ENCODE measurements at places on chromosomes 2 and 18.

DNA sequence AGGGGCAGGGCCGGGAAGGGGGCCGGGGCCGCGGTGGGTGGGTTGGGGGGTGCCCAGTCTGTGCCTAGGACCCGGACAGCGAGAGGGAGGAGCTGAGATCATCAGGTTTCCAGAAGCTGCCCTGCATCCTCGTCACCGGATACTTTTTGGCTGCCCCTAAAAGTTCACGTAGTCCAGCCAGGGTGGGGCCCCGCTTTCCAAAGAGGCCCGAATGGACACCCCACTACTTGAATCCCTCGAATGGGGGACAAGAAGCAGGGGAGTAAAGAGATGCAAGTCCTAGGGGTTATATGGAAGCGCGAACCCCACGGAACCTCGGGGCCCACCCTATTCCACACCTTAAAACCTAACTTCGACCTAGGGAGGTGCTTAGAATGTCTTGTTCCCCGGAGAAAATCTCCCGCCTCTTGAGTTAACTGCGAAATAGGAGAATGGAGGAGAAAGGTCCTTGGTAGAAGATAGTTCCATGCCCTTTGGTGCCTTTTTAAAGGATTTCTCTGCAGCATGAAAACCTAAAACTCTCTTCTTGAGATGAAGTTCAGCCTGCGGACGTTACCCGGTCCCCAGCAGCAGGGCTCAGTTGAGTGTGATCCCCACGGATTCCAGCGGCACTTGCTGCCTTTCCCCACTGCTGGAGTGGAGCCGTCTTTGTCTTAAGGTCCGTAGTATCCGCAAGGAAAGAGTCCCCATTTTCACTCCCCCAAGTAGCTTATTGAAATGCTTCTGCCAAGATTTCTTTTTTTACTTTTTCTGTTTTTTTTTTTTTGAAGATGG, 2.1 kb upstream of the RNF152 start:
- no peak for DNase-seq

DNA sequence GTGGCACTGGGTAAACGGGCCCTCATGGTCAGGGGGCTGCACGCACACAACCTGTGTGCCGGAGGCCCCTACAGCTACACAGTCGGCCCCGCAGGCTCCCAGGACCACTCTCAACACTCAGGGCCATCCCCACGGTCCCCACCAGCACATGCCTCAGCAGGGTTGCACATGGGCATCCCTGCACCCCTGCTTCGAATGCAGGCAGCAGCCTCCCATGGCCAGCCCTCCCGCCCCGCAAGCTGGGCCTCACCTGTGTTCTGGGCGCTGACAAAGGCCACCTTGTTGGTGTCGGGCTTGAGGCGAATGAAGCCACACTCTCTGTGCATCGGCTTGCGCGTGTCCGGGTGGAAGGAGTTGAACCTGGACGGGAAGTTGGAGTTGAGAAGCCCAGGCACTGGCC, 34.2 kb downstream of the THAP4 start:
- no peak for DNase-seq

- no peak for DNase-seq
Measured at GRCh38 chr2:1478311-1479305, 65.3 kb downstream of the TPO start.

DNA sequence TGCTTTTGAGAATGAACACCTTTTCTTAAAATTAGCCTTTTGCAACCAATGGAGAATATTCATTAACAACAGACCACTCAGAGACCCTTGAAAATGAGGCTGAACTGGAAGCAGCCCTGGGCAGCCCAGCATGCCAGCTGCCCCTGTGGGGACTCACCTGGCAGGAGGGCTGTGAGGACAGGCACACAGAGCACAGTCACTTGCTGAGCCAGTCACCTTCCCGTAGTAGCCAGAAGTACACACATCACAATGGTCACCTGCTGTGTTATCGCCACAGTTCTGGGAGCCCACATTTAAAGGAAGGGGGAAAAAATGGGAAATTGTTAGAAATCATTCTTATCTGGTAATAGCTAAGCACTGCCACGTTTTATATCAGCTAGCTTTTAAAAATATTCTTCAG, 115.5 kb downstream of the LAMA1 start:
- no peak for DNase-seq

DNA sequence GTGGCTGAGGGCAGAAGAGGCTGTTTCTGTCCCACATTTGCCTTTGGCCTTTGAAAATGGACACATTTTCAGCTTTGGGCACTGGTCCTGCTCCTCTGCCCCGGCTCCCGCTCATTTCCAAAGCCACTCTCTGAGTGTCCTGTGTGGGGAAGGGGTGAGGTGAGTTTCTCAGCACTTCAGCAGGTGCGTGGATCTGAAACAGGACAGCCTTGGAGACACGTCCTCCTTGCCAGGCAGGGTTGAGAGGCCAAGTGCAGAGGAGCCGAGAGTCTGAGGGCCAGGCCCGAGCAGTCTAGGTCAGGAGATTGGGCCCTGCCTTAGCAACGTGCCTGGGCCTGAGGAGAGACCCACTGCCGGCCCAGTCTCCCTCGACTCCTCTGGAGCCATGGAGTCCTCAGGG, 21.9 kb upstream of the ALPI start:
- no peak for DNase-seq

GRCh38 chr2:84849271-84849952, 31.5 kb downstream of the TRABD2A start:
- DNase-seq: no peak

Data from inflammatory macrophage treated with lipopolysaccharide for 4 hours (primary cell).